Activated T-cell treated with anti-CD3 and anti-CD28 coated beads, Interleukin-2, amount 50 U/mL, for 24 hours (primary cell): ENCODE measurements at places on chromosomes 13 and 19.
A peak's percentile ranks its signal among the peaks of the same experiment; 100 is the strongest.

GRCh38 chr13:73835138-73835721, 299.0 kb downstream of the KLF12 start:
- no peak for DNase-seq

DNA sequence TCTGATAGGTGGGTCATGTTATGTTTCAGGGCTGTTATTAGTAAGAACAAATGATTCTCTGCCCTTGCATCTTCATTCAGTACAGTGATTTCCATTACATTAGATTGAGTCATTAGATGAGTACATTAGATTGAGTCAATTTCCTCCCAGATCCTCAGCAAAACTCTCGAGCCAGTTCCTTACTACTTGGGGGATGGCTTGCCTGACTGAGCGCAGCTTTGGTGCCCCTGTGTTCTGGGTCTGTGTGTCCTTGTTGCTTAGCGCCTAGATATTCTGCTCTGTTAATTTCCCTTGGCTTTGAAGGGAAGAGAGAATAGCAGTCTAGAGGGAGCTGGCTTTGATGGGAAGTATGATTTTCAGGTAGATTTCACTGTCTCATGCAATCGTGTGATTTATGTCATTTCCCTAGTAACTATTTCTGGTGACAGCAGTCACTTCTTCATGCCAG, 19.1 kb upstream of the SCEL start:
- DNase-seq, result no peak

GRCh38 chr13:112711528-112712265, 21.9 kb downstream of the ATP11A start:
- DNase-seq, result no peak

DNA sequence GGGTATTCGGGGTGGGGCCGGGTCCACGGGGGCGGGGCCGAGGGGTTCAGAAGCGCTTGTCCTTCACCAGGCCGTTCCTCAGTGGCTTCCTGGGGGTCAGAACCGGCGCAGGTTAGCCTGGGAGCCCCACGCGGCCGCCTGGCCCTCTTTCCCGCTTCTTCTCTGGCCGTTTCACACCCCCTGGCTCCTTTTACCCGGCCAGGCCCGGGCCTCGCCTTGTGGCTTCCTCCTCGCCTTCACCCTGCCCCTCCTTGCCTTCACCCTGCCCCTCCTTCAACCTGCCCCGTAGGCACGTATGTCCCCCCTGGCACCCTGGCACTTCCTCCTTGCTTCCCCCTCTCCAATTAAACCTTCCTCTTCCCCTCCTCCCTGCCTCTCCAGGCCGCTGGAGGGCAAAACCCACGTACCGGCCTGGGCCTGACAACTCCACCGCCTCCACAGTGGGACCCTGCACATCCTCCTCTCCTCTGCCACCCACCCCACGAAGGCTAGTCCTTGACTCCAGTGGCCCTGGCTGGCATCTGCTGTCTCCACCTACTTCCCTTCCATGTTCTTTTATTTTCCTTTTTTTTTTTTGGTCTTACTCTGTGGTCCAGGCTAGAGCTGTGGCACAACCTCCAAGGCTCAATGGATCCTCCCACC, 25.3 kb downstream of the CERS1 start:
- DNase-seq, result no peak

- no peak for DNase-seq
Measured at GRCh38 chr19:18029617-18030338, 21.8 kb downstream of the ARRDC2 start.

- DNase-seq, result peak; percentile 61
Measured at GRCh38 chr19:8610041-8610935, at the start of gene ADAMTS10. ADAMTS10 (minus strand) TSS chr19:8610715; CDS start chr19:8605710, 5,005 bp downstream.
